Hepatocyte (in vitro differentiated cells): ENCODE measurements at places on chromosomes 13 and 19. TPM values are rescaled to one million over a fixed set of nuclear protein-coding genes. Genes with fewer than 3 reads are reported as not detected.
A peak's percentile ranks its signal among the peaks of the same experiment; 100 is the strongest.

DNA sequence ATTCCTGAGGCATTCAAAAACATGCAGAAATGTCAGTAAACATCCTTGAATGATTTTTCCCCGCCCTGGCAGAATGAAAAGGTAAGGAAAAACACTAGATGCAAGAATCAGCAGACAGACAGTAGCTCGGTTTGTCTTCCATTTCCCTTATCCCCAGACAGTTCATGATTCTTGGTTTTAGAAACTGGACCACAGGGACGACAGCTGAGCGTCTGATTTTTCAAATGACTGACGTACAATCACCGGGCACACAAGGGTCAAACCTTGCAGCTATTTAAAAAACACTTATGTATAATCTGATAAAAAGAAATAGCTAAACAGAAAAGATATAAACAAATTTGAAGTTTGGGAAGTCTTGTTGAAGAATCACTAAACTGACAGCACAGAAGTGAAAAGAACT, 47.1 kb downstream of the DCLK1 start:
- no peak overlapping the region for H3K27ac ChIP-seq
- no peaks in the 10 kb centered on the region for H3K4me1 ChIP-seq
- H3K27me3 ChIP-seq = peaks cover 4% of the 10 kb centered on the region
- no peak for DNase-seq

GRCh38 chr13:50511877-50512341, 331.6 kb downstream of the DLEU7 start:
- no peak overlapping the region for H3K4me3 ChIP-seq
- H3K36me3 ChIP-seq = no peaks in the 10 kb centered on the region
- peak overlapping the region; percentile 83 for H3K27ac ChIP-seq
- peaks cover 41% of the 10 kb centered on the region for H3K4me1 ChIP-seq
- DNase-seq = no peak

- no peak for DNase-seq
- no peaks in the 10 kb centered on the region for H3K27me3 ChIP-seq
- H3K4me3 ChIP-seq = no peak overlapping the region
- no peak overlapping the region for H3K27ac ChIP-seq
These were observed 530.4 kb downstream of the MYO16 start for GRCh38 chr13:109159650-109160309.

GRCh38 chr13:62320129-62321108, 904.8 kb upstream of the PCDH20 start:
- DNase-seq = peak; percentile 48
- no peaks in the 10 kb centered on the region for H3K4me1 ChIP-seq
- H3K36me3 ChIP-seq = no peaks in the 10 kb centered on the region
- H3K27ac ChIP-seq = no peak overlapping the region

FCAR gene
- not detected in 2 replicates for total RNA-seq
